Activated CD8-positive, alpha-beta T cell treated with anti-CD3 and anti-CD28 coated beads, Interleukin-2, amount 10 ng/mL, durations not matched to agents 7 days and 5 days (primary cell): ENCODE measurements at places on chromosomes 6 and 20.

DNA sequence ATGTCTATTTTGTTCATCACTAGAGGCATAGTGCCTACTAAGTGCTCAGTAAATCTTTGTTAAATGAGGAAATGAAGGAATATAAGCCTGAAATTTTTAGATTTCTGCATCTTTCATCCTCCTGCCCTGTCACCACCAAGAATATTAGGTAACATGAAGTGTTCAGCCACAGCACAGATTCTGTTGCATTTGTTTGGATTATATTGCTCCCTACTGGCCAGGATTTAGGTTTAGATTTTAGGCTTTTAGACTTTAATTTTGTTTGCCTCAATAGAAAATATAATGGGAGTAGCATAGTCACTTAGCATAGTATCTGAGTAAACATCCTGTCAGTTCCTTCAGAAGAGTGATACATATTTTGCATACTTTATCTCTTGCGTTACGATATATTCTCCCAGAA is 14.2 kb downstream of the FARS2 start:
- no peak for DNase-seq

DNA sequence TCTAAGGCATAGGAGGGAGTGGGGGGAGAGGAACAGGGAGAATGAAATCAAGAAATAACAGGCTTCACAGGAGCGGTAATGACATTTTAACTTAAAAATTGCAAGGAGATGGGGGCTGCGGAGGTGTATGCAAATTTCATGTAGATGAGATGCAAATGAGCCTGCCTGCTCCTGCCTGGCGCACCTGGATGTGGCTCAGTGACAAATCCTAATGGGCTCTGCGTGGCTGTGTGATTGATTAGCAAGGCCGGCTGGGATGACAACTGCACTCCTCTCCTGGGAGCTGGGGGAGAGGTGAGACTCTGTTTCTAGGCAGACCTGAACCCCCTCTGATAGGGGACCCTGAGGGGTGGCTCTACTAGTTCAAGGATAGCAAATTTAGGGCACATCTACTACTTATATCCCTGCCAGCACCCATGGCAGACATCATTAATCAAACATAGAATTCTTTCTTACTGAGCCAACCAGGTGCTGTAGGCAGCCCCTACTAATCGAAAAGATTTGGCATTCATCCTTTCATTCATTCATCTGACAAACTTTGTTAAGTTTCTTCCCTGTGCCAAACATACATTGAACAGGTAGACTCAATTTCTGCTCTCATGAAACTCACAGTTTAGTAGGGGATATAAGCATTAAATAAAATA is 38.4 kb upstream of the TGM2 start:
- no peak for DNase-seq

DNA sequence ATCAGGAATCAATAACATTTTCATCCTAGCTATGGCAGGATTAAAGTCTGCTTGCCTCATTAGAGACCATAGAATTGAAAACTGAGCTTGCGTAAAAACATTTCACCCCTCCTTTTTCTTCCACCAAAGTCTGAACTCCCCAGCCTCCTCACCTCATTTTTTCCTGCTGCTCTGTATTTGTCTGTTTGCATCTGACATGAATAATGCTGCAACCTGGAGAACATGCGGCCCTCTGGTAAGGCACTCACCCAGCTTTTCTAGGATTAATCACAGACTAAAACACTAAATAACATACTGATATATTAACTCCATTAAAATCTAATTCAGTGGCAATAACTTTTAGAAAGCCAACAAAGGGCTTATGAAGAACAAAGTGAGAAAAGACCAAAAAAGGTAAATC is 677.7 kb upstream of the NRSN1 start:
- no peak for DNase-seq

DNA sequence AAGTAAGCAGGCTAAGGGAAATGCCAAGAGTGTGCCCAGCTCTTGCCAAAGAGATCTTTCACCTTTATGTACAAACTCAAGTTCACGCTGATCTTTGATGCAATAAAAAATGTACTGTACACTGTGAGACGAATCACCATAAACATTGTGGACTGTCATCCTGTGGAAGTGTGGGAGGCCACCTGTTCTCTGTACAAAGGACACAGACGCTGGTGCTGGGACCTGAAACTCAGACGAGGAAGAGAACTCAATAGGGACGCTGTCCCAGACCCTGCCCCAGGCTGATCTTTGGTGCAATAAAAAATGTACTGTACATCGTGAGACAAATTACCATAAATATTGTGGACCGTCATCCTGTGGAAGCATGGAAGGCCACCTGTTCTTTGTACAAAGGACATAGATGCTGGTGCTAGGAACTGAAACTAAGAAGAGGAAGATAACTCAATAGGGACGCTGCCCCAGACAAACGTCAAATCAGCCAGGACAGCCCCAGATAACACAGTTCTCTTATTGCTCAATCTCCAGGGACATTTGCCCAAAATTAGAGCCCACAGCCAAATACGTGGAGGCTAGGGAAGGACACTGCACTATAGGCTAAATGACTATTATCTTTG is 312.7 kb upstream of the SGK1 start:
- DNase-seq, result no peak

DNA sequence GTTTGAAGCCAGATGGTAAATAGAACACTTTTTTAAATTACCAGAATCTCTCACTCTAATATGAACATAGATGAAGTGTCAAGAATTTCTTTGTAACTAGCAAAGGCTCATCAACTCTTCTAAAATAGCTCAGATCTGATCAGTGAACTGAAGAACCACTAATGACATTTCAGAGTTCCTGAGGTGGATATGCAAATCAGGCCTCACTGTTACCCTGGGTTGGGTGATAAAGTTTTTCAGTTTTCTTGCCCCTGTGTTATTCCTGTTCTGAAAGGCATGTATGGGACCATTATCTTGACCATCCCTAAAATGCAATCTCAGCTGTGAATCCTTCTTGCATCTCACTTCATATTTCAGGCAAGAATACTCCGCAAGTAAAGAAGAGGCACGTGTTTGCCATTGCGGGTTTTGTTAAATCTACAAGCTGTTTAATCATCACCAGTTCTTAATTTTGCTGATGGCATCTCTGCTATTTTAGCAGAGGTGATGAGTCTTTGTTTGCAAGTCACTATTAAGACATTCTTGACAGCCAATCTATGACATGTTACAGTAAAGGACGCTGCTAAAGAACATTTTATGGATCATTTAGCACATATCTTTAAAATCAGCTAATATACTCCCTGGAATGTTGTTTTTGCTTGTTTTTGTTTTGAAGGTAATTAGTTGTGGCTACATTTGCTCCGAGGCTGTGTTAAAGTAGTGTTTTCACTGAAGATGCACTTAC is 47.9 kb downstream of the KHDC1L start:
- DNase-seq, result no peak
